ENCODE measurements at places on chromosomes 13 and 19.

GRCh38 chr19:39805104-39805503, 26.4 kb downstream of the LEUTX start:
- no peak for DNase-seq
- no peaks in the 10 kb centered on the region for H3K4me1 ChIP-seq
- no peak overlapping the region for H3K4me3 ChIP-seq
- no peaks in the 10 kb centered on the region for H3K36me3 ChIP-seq
- no peak overlapping the region for H3K27ac ChIP-seq
- H3K27me3 ChIP-seq: no peaks in the 10 kb centered on the region

DNA sequence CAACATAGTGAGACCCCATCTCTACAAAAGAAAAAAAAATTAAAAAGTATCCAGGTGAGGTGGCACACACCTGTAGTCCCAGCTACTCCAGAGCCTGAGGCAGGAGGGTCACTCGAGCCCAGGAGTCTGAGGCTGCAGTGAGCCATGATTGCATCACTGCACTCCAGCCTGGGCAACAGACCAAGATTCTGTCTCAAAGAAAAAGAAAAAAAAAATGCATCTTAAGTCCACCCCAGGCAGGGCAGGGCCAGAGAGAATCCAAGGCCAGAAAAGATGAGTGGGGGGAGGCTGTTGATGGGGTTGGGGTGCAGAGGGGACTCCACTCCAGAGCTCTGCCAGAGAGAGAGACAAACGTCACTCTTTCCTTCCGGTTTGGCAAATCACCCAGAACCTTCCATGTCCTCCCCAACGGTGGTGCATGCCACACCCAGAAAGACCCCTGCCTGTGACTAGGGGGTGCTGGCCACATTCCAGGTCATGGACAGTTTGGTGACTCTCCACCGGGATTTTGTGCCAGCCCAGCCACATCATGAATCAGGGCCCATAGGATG, 431 bp downstream of the FUT3 start:
- H3K27me3 ChIP-seq: no peaks in the 10 kb centered on the region
- H3K27ac ChIP-seq: peak overlapping the region; percentile 85
- no peaks in the 10 kb centered on the region for H3K36me3 ChIP-seq
- H3K4me1 ChIP-seq: peaks cover 26% of the 10 kb centered on the region
- DNase-seq: no peak

DNA sequence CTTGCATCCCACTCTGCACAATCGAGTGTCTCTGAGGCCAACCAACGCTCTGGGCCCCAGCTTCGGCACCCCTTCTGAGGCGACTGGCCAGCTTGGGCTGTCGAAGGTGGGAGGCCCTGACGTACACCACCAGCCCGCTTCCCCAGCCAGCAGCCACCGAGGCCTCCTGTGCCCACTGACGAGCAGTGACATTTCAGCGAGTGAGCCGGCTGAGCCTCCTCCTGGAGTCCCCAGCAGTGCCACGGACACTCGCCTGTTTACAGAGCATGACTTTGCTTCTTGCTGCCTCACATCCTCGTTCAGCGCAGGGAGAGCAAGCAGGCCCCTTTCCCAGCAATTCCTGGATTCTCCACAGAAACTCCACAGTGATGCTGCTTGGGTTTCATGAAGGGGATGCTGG, 240.2 kb upstream of the MAB21L1 start:
- peaks cover 37% of the 10 kb centered on the region for H3K4me1 ChIP-seq
- H3K27me3 ChIP-seq: no peaks in the 10 kb centered on the region
- H3K36me3 ChIP-seq: no peaks in the 10 kb centered on the region
- H3K4me3 ChIP-seq: no peak overlapping the region
- DNase-seq: no peak

- no peaks in the 10 kb centered on the region for H3K36me3 ChIP-seq
- H3K4me1 ChIP-seq: no peaks in the 10 kb centered on the region
- no peak overlapping the region for H3K27ac ChIP-seq
- H3K27me3 ChIP-seq: no peaks in the 10 kb centered on the region
- H3K4me3 ChIP-seq: no peak overlapping the region
These were observed 31.0 kb downstream of the CRYL1 start for GRCh38 chr13:20494656-20495055.

GRCh38 chr13:33108620-33109019, 92.4 kb downstream of the KL start:
- peaks cover 46% of the 10 kb centered on the region for H3K36me3 ChIP-seq
- no peak overlapping the region for H3K4me3 ChIP-seq
- no peak for DNase-seq
- no peaks in the 10 kb centered on the region for H3K27me3 ChIP-seq

GRCh38 chr19:6718741-6719539, 1.5 kb downstream of the C3 start:
- H3K27ac ChIP-seq: no peak overlapping the region
- no peak for DNase-seq
- no peaks in the 10 kb centered on the region for H3K27me3 ChIP-seq
- no peaks in the 10 kb centered on the region for H3K36me3 ChIP-seq
- H3K4me3 ChIP-seq: peak overlapping the region; percentile 57

DNA sequence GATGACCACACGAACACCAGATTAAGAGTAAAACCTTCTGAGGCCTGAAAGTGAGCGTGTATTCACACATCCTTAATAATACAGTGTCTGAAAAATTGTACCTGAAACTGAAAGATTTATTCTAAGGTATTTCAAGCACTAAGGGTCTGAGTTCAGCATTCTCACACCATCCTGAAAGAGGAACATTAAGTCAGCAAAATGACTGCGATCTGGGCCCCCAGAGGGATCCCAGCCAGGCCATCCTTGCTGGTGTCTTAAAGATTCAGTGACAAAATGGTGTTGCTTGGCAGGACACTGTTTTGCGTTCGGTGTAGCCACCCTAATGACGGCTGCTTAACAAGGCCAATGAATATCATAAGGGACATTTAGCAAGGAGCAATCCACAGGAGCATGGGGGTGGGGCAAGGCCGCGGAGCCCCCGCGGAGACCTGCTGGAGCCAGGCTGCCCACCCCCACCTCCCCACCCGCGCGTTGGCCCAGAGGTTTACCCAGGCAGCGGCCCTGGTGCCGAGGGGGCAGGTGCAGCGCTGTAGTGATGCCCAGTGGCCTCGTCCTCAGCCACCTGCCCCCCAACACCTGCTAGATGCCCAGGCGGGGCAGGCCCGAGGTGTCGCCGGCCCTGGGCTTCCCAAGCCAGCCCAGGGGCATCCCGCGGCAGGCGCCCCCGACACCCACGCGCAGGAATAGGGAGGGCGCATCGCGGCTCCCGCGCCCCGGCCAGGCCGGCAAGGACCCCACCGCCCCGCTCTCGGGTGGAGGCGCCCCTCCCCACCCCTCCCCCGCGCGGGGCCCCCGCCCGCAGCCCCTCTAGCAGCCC, 742 bp downstream of the NALCN start:
- H3K4me3 ChIP-seq: peak overlapping the region; percentile 41
- no peaks in the 10 kb centered on the region for H3K27me3 ChIP-seq
- no peaks in the 10 kb centered on the region for H3K36me3 ChIP-seq
- no peak for DNase-seq
- H3K27ac ChIP-seq: no peak overlapping the region

DNA sequence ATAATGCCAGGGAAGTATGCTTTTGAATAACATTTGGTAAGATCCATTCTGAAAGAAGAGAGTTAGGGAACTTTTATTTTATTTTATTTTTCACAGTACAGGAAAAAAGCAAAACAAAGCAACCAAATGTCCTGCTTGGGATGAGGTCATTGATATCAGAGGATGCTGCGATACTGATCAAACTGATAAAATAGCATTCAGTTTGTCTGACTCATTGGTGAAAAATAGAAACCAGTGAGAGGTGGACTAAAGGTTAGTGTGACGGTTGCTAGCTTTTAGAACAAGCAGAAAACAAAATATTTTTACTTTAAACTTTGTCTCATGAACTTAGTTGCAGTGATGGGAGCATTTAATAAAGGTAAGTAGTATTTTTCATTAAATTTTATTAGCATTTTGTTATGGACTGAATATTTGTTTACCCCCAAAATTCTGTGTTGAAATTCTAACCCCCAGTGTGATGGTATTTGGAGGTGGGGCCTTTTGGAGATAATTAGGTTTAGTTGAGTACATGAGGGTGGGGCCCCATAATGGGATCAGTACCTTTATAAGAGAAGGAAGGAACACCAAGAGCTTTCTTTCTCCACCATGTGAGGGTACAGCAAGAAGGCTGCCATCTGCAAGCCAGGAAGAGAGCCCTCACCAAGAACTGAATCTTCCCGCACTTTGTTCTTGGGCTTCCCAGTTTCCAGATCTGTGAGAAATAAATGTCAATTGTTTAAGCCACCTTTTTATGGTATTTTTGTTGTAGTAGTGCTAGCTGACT, 37.3 kb downstream of the ITGBL1 start:
- DNase-seq: no peak
- H3K36me3 ChIP-seq: no peaks in the 10 kb centered on the region
- no peak overlapping the region for H3K4me3 ChIP-seq
- H3K27ac ChIP-seq: no peak overlapping the region
- H3K27me3 ChIP-seq: no peaks in the 10 kb centered on the region

DNA sequence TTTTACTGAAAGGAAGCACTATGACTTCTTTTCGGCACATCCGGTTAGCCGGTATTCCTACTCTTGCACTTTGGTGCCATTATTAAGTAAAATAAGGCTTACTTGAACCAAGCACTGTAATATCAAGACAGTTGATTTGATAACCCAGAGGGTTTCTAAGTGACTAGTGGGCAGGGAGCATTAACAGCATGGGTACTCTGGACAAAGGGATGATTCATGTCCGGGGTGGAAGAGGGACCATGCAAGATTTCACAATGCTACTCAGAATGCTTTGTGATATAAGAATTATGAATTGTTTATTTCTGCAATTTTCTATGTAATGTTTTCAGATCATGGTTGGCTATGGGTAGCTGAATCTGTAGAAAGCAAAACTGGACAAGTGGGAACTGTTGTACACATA, 282.1 kb downstream of the TDRD3 start:
- H3K36me3 ChIP-seq: no peaks in the 10 kb centered on the region
- H3K4me3 ChIP-seq: no peak overlapping the region
- H3K27ac ChIP-seq: no peak overlapping the region
- no peak for DNase-seq

DNA sequence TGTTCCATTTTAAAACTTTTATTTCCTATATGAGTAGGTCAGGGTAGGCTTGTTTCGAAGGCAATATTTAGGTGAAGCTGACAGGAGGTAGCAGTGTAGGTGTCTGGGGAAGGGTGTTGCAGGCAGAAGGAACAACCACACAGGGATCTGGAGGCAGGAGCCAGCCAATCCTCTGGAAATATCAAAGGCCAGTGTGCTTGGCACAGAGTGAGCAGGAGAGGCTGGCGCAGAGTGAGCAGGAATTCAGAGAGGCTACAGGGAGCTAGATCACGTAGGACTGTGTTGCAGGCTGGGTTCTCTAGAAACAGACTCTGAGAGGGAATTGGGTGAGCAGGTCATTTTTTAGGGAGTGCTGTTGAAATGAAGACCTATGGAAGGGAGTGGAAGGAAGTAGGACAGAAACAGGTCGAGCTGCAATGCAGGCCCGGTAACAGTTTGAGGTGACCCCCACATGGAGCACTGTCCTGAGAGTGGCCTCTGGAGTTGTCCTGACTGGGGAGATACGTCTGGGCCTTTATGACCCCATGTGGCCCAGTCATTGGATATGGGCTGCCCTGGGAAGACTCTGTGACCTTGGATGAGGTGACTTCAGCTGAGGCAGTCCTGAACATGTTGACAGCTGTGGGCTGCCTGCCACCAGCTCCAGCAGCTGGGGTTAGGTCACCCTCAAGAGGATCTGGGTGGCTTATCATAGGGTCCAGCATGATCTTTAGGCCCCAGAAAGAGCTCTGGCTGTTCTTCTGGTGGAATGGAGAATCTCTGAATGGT, 51.7 kb downstream of the ERCC5 start:
- H3K36me3 ChIP-seq: no peaks in the 10 kb centered on the region
- no peak for DNase-seq
- H3K4me1 ChIP-seq: no peaks in the 10 kb centered on the region
- no peak overlapping the region for H3K27ac ChIP-seq
- H3K27me3 ChIP-seq: no peaks in the 10 kb centered on the region

DNA sequence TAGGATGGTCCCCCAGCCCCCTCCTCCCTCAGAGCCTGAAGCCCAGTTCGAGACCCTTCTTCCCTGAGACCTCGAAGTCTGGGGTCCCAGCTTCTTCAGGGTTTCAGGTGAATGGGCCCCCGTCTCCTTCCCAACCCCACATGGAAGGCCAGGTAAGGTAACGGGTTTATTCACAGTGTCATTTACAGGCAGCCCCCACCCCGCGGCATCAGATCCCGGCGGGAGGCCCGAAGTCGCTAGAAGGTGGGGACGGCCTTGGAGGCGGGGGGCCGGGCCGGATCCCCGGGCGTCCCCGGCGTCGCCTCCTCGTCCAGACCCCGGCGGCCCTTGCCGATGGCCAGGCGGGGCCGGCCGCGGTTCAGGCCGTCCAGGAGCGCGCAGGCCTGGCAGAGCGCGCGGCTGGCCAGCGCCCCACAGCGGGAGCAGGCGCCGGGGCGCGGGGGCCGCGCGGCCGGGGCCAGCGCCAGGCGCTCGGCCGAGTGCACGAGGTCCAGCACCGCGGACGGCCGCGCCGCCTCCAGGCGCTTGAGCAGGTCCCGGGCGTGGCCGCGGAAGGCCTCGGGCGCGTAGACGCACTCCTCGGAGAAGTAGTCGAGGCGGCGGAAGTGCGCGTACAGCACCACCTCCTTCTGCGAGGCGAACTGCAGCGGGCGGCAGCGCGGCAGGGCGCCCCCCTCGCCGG, 9.7 kb downstream of the CTU1 start:
- H3K27me3 ChIP-seq: no peaks in the 10 kb centered on the region
- H3K4me3 ChIP-seq: no peak overlapping the region
- no peak for DNase-seq
- H3K36me3 ChIP-seq: peaks cover 63% of the 10 kb centered on the region

DNA sequence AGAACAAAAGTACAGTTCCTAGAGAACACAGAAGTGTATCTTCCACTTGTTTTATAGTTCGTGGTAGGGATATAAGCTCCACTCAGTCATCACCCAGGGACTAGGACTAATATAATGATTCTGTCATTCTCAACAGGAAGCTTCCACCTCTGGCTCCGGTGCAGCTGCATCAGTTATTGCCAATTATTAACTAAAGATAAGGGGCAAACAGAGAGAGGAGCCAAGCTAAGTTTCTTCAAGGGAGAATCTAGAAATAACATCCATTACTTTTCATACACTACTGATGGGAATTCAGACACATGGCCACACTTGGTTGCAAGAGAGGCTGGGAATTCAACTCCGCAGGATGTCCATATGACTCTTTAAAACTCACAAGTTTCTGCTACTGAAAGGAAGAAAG, 917.9 kb downstream of the OLFM4 start:
- H3K27ac ChIP-seq: no peak overlapping the region
- H3K27me3 ChIP-seq: no peaks in the 10 kb centered on the region
- H3K4me3 ChIP-seq: no peak overlapping the region
- DNase-seq: no peak

GRCh38 chr13:70104481-70104880, 3.1 kb upstream of the ATXN8OS start:
- H3K27me3 ChIP-seq: no peaks in the 10 kb centered on the region
- H3K27ac ChIP-seq: no peak overlapping the region
- no peaks in the 10 kb centered on the region for H3K36me3 ChIP-seq
- DNase-seq: no peak

DNA sequence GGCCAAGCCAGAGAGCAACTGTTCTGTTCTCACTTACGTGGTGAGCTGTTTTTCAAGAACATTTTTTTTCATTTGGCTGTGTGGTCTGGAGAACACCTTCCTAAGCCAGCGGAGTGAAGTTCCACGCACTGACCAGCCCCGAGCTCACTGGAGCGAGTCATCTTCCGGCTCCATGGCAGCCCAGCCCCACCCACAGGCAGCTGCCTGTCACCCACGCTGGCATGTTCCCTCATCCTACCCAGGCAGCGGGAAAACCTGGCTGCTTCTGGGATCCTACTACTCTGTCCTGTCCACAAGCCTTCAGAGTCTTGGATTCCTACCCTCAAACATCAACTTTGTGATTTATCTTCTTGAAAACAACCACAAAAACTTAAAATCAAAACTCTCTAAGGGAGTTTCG, 76.2 kb downstream of the GGACT start:
- H3K4me3 ChIP-seq: no peak overlapping the region
- H3K27ac ChIP-seq: no peak overlapping the region
- no peaks in the 10 kb centered on the region for H3K4me1 ChIP-seq
- H3K27me3 ChIP-seq: no peaks in the 10 kb centered on the region

Measured in esophagus squamous epithelium (tissue), 5 donors.